CD4-positive, alpha-beta T cell treated with Interleukin-6 at 100 ng/mL for 8 hours (primary cell): ENCODE measurements at places on chromosomes 6 and 20.
A peak's percentile ranks its signal among the peaks of the same experiment; 100 is the strongest.

- no peak for DNase-seq
Observed at GRCh38 chr6:35185302-35185681, 28.5 kb upstream of the SCUBE3 start.

DNA sequence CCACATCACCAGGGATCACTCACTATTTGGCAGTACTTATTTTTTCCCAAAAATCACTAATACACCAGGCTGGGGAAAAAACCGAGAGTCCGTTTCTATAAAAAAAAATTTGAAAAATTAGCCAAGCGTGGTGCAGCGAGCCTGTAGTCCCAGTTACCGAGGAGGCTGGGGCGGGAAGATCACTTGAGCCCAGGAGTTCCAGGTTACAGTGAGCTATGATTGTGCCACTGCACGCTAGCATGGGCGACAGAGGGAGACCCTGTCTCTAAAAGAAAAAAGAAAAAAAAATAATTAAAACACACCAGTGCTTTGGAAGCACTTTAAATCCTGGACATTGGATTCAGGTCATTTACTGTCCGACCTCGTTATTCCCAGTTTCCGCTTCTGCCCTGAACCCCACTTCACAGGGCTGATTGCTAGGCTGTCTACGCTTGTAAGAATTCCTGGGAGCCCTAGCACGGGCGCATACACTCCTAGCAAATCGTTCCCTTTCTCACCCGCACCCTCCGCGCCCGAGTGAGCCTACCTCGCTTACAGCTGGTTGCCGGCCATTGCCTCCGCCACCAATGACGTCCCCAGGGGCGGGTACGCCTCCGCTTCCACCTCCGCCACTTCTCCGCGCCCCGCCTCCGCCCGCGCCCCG is at the start of gene TPMT:
Gene TPMT (minus strand): TSS at position 571 of the 643 bp plus-strand sequence. CDS start 5,950 bp downstream, outside the sequence.
- DNase-seq: no peak

DNA sequence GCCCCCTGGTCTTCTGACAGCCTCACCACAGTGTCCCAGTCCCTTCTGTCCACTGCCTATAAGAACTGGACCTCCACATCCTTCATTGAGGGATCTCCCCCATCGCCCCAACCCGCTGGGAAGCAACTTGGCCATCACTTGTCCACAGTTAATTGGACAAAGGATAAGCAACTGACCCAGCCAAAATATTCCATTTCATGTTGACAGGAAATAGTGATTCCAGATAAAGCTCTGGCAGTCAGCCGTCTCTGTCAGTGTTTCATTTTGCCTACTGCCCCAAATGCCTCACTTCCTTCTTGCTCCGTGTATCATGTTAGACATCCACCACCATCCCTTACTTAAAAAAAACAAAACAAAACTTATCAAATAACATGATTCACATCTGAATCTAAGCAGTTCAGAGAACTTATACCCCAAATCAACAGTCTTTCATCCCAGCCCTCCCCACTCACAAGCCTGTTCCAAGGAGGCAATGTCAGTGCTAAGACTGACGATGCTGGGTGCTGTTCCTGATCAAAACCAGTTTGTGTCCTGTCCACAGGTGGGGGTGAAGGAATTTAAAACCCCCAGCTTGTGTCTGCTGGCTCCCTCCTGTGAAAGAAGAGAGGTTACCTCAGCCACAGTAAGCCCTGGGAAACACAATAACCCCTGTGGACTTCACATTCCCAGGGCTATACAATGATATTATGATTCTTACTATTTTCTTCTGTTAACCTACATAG is 162.5 kb downstream of the WDR27 start:
- no peak for DNase-seq

GRCh38 chr6:43101497-43101896 is 25.4 kb downstream of the PTK7 start:
- no peak for DNase-seq

- DNase-seq: no peak
Observed at GRCh38 chr6:73969971-73970970, 274.3 kb downstream of the CD109 start.

- DNase-seq: no peak
Observed at GRCh38 chr20:41989935-41990635, 371.9 kb upstream of the CHD6 start.

GRCh38 chr6:156160795-156161165 is 616.4 kb upstream of the ARID1B start:
- DNase-seq: no peak

GRCh38 chr6:113326781-113327180 is 530.4 kb upstream of the MARCKS start:
- no peak for DNase-seq

DNA sequence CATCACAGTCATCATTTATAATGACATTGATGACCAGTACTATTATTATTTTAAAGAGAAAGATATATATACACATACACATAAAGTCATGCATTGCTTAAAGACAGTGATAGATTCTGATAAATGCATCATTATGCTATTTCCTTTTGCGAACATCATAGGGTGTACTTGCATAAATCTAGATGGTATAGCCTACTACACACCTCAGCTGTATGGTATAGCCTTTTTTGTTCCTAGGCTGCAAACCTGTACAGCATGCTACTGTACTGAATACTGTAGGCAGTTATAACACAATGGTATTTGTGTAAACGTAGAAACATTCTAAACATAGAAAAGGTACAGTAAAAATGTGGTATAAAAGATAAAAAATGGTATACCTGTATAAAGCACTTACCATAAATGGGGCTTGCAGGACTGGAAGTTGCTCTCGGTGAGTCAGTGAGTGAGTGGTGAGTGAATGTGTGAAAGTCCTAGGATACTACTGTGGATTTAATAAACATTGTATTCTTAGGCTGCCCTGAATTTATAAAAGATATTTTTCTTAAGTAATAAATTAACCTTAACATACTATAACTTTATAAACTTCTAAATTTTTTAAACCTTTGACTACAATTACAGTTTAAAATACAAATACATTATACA is 23.9 kb downstream of the QKI start:
- DNase-seq: no peak

DNA sequence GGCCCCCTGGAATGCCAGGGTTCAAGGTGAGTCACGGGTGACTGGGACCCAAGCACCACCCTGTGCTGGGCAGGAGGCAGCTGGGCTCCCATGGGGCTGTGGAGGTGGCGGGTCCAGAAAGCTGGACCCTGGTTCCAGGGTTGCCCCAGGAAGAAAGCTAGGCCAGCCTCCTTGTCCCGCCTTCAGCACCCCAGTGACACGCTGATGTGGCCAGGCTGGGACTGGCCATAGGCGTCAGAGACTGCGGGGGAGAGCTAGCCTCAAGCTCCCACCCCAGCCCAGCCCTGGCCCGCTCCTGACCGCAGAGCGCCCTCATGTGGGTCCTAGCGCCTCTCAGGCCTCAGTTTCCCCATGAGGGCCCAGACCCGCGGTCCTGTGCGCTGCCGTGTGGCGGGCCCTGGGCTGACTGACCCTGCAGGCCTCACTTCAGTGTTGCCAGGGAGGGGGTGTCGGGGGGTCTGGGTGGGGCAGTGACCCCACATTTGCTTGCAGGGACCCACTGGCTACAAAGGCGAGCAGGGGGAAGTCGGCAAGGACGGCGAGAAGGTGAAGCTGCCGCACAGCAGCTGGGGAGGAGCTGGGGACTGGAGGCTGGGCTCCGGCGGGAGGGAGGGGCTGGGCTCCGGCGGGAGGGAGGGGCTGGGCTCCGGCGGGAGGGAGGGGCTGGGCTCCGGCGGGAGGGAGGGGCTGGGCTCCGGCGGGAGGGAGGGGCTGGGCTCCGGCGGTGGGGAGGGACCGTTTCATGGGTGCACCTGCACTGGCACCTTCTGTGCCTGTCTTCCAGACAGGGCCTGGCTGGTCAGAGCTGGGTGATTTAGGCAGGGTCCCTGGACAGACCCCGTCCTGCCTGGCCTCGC is 7.9 kb downstream of the COL9A3 start:
- DNase-seq: peak; percentile 39

DNA sequence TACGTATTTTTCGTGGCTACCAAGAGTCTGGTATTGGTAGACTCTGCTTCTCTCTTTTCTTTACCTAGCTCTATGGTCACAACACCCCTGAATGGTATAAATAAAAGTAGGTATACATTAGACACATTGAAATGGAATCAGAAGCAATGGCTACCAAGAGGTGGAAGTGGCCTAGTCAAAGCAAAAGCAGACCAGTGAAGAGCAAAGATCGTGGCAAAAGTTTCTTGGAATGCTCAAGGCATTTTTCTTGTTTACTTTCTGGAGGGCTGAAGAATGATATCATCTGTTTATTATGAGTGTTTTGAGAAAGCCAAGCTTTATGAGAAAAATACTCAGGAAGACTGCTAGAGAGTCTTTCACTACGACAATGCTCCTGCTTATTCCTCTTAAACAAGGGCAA is 28.6 kb upstream of the MOCS1 start:
- no peak for DNase-seq

- no peak for DNase-seq
Observed at GRCh38 chr6:73665686-73666319, 12.0 kb upstream of the SLC17A5 start.

GRCh38 chr6:136289579-136290409 is at the start of gene BCLAF1:
BCLAF1 (minus strand) TSS chr6:136289846; CDS start chr6:136279866, 9,980 bp downstream.
- DNase-seq: peak; percentile 100
